ENCODE measurements at places on chromosomes 2 and 18. TPM values are rescaled to one million over a fixed set of nuclear protein-coding genes. Genes with fewer than 3 reads are reported as not detected.

DNA sequence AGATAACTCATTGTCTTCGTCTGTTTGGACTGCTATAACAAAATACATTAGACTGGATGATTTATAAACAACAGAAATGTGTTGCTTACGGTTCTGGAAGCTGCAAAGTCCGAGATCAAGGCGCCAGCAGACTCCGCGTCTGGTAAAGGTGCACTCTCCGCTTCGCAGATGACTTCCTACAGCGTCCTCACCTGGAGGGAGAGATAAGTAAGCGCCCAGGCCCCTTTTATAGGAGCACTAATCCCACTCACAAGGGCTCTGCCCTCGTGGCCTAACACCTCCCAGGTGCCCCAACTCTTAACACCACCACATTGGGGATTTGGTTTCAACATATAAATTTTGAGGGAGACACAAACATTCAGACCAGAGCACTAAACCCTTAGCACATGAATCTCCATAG is 51.3 kb downstream of the SERTAD2 start:
- DNase-seq: no peak
- H3K36me3 ChIP-seq: peaks cover 6% of the 10 kb centered on the region
- H3K27me3 ChIP-seq: no peaks in the 10 kb centered on the region
- no peak overlapping the region for H3K4me3 ChIP-seq

- peaks cover 83% of the 10 kb centered on the region for H3K27me3 ChIP-seq
- no peak overlapping the region for H3K4me3 ChIP-seq
- H3K27ac ChIP-seq: no peak overlapping the region
- H3K4me1 ChIP-seq: peaks cover 9% of the 10 kb centered on the region
- no peak for DNase-seq
- H3K36me3 ChIP-seq: no peaks in the 10 kb centered on the region
Observed at GRCh38 chr2:26560892-26561291, 80.3 kb downstream of the CIB4 start.

The STARD6 gene
- 0.61 TPM for total RNA-seq

GRCh38 chr2:186903216-186903615 is 54.2 kb upstream of the ZSWIM2 start:
- no peak overlapping the region for H3K4me3 ChIP-seq
- H3K4me1 ChIP-seq: no peaks in the 10 kb centered on the region
- no peaks in the 10 kb centered on the region for H3K27me3 ChIP-seq
- H3K36me3 ChIP-seq: no peaks in the 10 kb centered on the region
- no peak for DNase-seq

The METTL8 gene
- 20.4 TPM for total RNA-seq

DNA sequence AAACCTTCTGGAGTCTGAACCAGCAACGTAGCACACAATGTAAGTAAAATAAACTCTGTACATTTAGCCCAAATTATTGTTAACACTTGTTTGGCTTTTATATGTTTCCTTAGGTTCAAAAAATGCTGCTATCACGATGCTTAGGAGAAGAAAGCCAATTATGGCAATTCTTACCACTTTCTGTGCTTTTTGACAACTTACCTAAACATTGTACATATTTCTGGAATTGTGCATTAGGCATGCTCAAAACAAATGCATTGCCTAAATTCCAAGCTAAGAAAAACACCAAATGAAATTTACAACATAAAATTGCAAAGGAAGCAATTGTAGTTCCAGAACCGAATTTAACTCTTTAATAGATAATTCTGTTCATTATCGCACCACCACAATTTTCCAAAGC is 585.6 kb upstream of the DSEL start:
- H3K4me3 ChIP-seq: no peak overlapping the region
- H3K27me3 ChIP-seq: no peaks in the 10 kb centered on the region
- H3K36me3 ChIP-seq: no peaks in the 10 kb centered on the region
- no peaks in the 10 kb centered on the region for H3K4me1 ChIP-seq
- no peak overlapping the region for H3K27ac ChIP-seq

The REEP1 gene
- total RNA-seq: not detected

- no peak overlapping the region for H3K4me3 ChIP-seq
- no peaks in the 10 kb centered on the region for H3K36me3 ChIP-seq
- no peaks in the 10 kb centered on the region for H3K27me3 ChIP-seq
- DNase-seq: no peak
- no peak overlapping the region for H3K27ac ChIP-seq
Observed at GRCh38 chr2:67663776-67664175, 266.6 kb downstream of the ETAA1 start.

The TUBA4B gene
- total RNA-seq: not detected

GRCh38 chr2:209806318-209806717 is 34.7 kb downstream of the UNC80 start:
- H3K27me3 ChIP-seq: peaks cover 4% of the 10 kb centered on the region
- H3K4me1 ChIP-seq: no peaks in the 10 kb centered on the region
- H3K27ac ChIP-seq: no peak overlapping the region
- DNase-seq: no peak

DNA sequence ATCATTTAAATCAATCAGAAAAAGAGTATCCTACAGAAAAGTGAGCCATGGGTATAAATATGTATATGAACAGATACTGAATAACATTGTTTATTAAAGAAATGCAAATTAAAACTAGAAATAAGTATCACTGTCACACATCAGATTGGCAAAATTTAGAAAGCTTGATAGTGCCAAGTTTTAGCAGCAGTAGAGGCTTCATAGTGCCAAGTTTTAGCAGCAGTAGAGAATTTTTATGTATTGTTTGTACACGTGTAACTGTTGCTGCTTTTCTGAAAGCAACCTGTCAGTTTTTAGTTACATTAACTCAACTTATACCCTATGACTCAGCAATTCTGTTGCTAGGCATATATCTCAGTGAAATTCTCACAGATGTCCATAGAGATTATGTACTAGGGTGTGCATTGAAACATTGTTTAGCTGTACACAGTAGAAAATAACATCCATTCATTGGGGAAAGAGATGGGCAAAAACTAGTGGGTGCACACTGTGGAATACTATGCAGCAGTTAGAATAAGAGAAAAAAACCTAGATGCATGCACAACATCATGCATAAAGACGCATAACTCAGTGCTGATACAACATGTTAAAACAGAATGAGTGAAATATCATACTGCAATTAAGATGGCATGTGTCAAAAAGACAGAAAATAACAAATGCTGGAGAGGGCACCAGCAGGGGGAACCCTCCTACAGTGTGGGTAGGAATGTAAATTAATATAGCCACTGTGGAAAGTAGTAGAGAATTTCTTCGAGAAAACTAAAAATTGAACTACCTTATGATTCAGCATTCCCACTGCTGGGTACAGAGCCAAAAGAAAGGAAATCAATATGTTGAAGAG is 294.5 kb upstream of the NT5C1B start:
- no peak for DNase-seq
- no peak overlapping the region for H3K4me3 ChIP-seq
- H3K27me3 ChIP-seq: no peaks in the 10 kb centered on the region
- H3K4me1 ChIP-seq: no peaks in the 10 kb centered on the region

GRCh38 chr2:237885111-237885930 is 25.9 kb downstream of the RAMP1 start:
- no peak overlapping the region for H3K4me3 ChIP-seq
- H3K36me3 ChIP-seq: no peaks in the 10 kb centered on the region
- no peak for DNase-seq
- no peaks in the 10 kb centered on the region for H3K4me1 ChIP-seq
- H3K27me3 ChIP-seq: no peaks in the 10 kb centered on the region
- no peak overlapping the region for H3K27ac ChIP-seq

DNA sequence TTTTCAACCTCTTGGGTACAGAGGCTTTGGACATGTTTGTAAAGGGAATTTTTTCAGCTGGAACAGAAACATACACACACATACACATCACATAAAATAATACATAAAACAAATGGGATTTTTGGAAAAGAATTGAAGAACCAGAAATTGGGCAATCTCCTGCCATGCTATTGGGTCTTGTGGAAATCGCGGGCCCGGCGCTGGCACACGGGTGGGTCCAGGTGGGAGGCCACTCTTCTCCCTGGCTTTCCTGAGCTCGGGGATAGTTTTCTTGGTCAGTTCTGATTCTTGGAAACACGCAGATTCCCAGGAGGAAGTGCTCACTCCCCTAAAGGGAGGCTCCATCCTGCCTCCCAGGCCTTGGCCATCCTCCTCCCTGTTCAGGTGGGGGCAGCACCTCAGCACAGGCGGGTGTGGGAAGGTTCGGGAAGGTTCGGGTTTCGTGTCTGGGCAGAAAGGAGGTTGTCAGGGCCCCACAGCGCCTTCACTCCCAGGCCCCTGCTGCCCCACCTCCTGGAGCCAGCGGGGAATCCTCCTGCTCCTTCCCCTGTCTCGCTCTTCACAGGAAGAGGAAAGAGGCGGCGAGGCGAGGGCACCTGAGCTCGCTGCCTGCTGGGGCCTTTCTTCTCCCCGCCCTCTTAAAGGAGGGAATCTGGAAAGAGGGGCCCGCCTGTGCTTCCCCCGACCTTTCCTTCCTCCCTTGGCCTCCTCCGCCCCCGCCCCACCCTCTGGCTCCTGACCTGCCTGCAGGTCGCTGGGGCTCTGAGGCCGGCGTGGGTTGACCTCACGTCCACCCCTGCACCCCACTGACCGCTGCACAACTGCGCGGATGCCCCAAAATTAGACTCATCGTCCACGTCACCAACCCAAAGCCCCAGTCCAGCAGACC is 97.8 kb upstream of the PXDN start:
- H3K27ac ChIP-seq: no peak overlapping the region
- no peak overlapping the region for H3K4me3 ChIP-seq
- DNase-seq: no peak
- no peaks in the 10 kb centered on the region for H3K27me3 ChIP-seq
- H3K36me3 ChIP-seq: no peaks in the 10 kb centered on the region

DNA sequence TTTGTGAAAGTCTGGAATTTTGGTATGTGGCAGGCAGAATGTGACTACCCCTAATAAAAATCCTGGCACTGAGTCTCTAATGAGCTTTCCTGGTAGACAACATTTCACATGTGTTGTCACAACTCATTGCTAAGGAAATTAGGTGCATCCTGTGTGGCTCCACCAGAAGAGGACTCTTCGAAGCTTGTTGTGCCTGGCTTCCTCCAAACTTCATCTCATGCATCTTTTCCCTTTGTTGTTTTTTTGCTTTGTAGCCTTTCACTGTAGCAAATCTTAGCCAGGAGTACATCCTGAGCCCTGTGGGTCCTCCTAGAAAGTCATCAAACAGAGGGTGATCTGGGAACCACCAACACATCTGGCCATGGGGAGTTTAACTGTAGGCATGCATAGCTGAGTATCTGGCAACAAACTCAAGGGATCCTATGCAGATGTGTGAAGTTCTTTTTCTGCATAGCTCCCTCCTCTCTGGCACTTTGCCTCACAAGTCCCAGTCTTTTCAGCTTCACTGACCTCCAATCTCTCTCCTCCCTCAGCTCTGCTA is 42.1 kb upstream of the SERTAD2 start:
- no peak overlapping the region for H3K27ac ChIP-seq
- no peak for DNase-seq
- H3K36me3 ChIP-seq: peaks cover 23% of the 10 kb centered on the region
- no peak overlapping the region for H3K4me3 ChIP-seq

The GULP1 gene
- not detected for total RNA-seq

DNA sequence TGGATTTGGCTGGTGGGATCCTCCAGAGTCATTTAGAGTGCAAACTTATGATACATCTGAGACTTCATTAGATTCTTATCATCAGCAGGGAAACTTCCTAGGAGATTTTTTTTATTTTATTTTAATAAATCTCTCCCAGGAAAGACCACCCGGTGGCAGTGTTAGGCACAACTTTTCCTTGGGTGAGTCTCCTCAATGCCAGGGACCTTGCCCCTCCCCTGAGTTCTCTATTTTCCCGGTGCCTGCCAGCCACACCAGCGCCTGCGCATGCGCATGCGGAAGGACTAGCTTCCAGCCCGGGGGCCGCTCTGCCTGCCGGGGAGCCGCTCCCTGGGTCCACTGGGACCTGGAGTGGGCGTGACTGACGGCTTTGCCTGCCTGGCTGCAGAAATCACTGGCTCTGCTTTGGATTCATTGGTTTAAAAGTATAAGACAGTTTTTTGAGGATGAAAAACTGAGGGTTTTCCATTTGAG is 86.6 kb downstream of the TMEM182 start:
- H3K4me1 ChIP-seq: no peaks in the 10 kb centered on the region
- no peak overlapping the region for H3K27ac ChIP-seq
- no peak overlapping the region for H3K4me3 ChIP-seq

DNA sequence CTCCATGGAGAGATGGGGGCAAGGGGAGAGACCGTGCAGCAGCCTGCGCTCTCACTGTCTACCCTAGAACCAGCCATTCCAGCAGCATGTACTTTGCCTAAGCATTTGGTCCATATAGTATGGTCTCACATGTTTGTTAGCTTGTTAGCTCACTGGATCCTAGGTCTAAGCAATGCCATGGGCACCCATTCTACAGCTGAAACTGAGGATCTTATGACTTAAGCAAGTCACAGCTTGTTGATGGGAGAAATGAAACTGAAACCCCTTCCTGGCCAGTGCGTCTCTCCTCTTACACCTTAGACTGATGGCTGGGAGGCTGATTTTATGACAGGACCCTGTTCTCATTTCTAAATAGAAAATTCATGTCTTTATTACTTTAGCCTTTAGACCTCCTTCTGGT is 90.1 kb downstream of the EPAS1 start:
- H3K27ac ChIP-seq: peak overlapping the region; percentile 37
- peaks cover 8% of the 10 kb centered on the region for H3K4me1 ChIP-seq
- no peak overlapping the region for H3K4me3 ChIP-seq
- H3K27me3 ChIP-seq: no peaks in the 10 kb centered on the region
- peaks cover 4% of the 10 kb centered on the region for H3K36me3 ChIP-seq
- DNase-seq: peak; percentile 41

The SPAST gene
- 20.4 TPM for total RNA-seq

DNA sequence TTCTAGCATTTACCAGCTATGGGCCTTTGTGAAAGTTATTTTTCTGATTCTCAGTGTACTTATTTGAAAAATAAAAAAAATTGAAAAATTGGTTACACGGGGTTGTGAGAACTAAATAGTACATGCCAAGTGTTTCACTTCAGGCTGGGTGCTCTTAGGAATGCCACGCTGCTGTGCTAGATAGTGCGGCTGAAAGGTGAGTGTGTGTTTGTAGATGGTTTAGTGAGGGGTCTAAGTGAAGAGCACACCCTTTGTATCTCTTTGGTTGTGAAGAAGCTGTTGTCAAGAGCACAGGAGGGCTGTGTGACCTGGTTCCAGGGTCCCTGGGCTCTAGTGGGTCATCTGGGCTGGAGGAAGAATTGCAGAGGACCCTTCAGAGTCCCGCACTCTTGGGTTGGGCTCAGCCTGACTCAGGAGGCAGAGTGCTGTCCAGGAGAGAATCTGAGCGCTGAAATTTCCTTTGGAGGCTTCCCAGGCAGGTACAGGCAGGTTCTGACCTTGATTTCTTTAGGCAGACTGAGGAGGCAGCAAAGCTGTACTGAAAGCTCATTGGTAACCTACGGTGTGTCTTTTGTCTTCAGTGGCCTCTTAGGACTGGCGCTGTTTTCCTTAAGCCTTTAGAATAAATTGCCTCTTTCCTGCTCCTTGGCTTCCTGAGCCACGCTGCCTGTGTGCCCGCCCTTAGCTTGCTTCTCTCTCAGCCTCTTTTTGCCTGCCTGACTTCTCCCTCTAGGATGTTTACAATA is 44.4 kb downstream of the MAP4K4 start:
- H3K27ac ChIP-seq: no peak overlapping the region
- DNase-seq: no peak
- no peaks in the 10 kb centered on the region for H3K27me3 ChIP-seq
- peaks cover 43% of the 10 kb centered on the region for H3K4me1 ChIP-seq

GRCh38 chr2:196059491-196059960 is 9.1 kb downstream of the DNAH7 start:
- peaks cover 4% of the 10 kb centered on the region for H3K27me3 ChIP-seq
- no peaks in the 10 kb centered on the region for H3K4me1 ChIP-seq
- DNase-seq: no peak
- H3K27ac ChIP-seq: no peak overlapping the region
- H3K36me3 ChIP-seq: no peaks in the 10 kb centered on the region

All from activated CD8-positive, alpha-beta memory T cell treated with anti-CD3 and anti-CD28 coated beads, Interleukin-2, amount 10 ng/mL, durations not matched to agents 7 days and 5 days (primary cell).